Amygdala (tissue), 56 donors: ENCODE measurements at places on chromosomes 1 and 21.

- no peak for DNase-seq
Measured at GRCh38 chr1:21117597-21118001, 59.1 kb downstream of the EIF4G3 start.

DNA sequence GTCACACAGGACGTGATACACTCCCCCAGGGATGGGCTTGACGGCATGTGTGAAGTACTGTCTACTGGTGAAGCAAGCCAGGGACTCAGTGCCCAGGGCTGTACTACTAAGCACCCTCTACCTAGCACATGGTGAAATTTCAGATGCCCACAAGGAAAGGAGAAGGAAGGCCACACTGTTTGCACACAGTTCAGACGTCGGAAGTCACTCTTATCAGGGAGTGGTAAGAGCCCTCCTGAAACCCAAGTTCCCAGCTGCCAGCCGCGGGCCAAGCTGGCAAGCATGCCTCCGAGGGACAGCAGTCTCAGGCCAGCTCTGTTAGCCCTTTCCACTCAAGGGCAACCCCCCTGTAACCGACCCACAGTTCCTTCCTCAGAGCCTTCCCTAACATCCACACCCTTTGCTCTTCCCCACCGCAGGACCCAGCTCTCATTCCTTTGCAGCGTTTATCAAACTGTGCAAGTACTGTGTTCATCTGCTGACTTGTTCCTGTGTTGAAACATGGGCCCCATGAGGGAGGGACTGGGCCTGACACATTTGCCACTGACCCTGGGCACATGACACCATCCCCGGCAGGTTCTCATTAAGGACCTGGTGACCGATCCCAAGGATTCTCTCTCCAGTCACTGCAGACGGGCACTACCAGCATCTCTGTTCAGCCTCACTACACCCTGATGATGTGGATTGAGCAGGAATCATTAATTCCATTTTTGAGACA, 58.5 kb downstream of the SLC66A1 start:
- no peak for DNase-seq

DNA sequence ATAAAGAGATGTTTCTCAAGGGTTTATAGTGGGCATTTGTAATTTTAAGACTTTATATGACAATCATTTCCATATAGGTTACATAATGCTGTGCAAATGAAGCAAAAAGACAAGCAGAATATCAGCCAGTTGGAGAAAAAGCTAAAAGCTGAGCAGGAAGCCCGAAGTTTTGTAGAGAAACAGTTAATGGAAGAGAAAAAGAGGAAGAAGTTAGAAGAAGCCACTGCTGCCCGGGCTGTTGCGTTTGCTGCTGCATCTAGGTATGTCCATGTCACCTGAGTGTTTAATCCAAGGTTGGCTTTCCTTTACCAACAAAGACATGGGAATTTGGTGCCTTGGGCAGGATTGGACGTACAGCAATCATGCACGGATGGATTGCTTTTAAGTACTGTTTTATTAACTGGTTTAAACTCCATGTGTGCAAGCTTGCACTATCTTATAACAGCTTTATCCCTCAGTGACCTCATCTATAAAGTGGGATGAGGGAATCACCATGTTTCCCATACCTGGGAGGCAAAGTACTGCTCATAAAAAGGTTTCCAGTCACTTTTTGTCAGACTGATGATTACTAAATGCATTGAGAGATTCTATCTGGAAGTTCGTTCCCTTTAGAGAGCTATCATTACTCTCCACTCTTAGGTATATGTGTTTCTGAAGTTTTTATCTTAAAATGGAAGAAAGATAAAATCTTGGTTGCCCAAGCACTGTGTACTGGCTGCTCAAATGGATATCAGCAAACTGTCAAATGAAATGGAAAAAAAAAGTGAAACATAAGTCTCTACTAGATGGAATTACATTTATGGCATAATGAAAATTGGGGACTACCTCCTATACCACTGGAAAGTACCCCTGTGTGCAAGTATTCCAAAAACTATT, 55.1 kb downstream of the MACO1 start:
- no peak for DNase-seq

DNA sequence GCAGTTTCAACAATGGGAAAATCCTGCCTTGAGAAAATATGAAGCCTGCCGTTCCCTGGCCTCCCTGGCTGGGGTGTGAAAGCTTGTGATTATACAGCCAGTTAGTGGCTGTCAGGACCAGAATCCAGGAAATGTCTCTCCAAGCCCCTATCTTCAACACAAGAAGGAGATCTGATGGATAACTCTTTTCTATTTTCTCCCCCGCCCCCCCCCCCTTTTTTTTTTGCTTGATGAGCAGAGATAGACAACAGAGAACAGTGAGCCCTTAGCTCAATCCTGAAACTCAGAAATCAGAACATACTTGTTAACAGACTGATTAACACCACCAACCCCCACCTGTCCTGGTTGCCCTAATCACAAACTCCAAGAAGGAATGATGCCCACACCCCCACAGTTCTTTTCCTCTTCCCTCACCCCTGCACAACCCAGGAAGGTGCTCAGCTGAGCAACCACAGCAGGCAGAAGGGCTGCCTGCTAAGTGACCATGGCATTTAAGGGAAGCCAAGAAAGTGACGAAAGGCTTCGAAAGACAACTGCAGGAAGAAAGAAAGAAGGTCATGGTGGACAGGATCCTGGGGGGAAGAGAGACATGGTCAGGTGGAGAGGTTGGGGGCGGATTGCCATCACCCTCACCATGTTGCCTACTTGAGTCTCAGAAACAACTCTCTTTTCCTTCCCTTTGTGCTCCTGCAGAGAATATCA, 12.3 kb upstream of the DENND2D start:
- no peak for DNase-seq
